Stimulated activated CD8-positive, alpha-beta memory T cell treated with anti-CD3 and anti-CD28 coated beads, Interleukin-2, amount 100 ng/mL, for 1 hour (primary cell): ENCODE measurements at places on chromosomes 5 and 9.

DNA sequence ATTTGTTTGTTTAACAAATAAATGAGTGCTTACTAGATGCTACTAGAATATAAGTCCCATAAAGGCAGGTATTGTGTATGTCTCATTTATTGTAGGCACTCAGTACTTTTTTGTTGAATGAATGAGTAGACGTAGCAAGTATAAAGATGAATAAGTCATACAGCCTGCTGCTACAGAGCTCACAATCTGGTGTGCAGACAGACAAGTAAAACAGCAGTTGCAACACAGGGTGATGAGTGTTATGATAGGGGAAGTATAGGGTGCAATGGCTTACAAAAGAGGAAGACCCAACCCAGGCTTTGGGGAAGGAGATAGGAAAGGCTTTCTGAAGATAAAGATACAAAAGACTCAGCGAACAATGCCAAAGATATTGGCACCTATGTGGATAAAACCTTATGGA is 47.7 kb downstream of the SH3RF2 start:
- DNase-seq: no peak

DNA sequence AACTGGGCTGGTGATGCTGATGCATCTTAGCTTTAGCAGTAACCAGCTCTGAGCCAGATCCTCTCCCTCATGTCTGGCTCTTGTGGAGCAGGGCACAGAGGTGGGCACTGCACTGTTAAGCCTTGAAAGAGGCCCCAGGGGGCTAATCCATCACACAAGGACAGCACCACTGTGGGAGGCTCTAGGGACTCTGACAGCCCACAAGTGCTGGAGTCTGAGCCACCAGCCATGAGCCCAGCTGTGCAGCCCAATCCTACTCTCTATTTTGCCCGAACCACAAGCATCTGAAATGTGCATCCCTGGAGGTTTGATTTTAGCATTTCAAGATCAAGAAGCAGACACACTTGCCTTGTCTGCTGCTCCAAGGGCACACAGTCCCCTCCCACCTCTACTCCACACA is 407.1 kb upstream of the TRPC7 start:
- DNase-seq: no peak

DNA sequence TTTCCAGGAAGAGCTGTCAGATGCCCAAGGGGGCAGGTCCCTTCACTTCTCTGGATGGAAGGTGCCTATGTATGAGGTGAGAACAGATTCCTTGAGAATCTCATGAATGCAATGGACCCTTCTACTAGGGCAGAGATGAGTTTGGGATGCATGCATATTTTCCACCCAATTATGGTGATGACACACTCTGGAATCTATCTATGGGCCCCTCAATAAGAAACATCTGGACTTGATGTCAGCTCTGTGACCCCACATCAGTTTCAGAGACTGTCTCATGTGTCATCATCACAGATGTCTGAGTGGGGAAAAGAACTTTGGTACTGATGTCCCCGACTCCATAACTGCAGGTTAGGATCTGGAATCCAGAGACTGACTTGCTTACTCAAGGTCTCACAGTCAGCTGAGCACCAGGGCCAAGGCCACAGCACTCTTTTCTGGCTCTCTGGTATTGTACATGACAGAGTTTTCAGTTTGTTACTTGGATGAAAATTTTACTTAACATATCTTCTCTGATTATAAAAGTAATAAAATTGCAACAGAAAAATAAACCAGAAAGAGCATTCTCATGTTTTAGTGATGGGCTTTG is 177.0 kb downstream of the DCP2 start:
- no peak for DNase-seq

DNA sequence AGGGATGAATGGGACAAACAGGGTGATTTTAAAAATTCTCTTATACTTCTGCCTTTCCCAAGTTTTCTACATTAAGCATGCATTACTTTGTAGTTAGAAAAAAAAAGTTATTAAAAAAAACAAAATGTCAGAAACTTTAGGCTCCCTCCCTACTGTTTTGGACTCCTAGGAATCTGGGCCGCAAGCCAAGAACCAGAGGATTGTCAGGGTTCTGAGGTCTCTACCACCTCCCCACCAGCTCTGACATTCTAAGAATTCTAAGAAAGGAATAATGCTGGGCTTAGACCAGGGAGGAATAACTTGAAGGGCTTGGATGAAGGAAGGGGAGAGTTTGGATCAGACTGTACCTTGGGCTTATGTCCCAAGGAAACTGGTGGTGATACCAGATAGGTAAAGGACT is 1.1 kb upstream of the ARHGEF39 start:
- no peak for DNase-seq

DNA sequence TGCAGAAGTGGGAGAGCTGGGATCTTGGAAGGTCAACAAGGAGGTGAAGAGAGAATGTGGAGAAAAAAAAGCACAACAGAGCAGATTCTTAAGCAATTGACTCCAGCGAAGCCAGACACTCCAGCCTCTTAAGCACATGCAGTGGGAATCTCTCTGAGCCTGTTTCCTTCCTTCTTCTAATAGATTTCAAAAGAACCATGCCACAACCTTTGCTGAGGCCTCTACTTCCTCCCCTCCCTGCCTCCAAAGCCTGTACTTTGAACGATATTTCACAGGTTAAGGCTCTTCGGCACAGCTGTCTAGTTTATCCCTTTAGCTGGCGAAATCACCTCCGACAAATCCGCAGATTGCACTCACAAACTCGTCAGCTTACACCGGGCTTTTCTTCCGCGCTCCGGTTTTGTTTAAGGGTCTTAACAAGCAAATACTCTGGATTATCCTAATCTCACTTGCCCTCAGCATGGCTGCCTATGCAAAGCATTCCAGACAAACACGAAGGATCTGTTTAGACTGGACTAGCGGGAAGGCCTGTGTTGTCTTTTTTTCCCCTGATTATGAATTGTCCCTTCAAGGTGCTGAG is 211.6 kb upstream of the PANK3 start:
- DNase-seq: no peak

DNA sequence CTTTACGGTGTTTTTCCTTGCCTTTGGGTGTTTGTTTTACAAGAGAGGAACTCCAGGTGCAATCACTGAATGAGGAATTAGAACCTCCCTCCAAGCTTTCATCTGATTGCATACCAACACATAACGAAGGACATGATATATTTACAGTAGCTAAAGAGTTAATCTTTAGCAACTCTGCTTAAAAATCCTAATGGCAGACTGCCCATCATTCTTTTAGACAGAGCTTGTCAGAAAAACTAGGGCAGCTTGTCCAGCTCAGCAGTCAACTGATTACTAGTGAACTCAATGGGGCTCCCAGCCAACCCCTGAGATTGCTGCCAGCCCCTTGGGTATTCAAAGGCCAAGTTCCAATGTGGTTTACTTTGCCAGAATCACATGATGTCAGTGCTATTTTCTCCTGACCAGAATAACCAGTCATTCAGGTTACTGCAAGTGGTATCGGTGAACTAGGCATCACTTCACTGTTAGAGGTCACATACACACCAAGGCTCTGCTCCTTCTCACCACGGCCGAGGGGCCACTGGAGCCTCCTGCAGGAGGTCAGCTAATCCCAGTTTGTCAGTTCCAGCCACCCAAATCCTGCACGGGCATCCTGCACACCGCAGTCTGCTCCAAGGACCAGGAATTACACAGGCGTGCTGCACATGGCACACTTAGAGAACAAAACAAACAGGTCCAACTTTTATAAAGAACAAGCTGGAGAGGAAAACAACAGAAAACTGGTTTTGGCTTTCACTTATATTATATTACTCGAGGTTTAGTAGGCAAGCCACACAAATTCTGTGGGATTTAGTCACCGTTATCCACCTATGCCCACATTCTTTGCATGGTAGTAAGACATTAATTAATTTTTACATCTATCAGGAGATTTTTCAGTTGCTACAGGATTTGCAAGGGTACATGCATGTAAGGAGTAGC is 62.5 kb downstream of the NFIB start:
- no peak for DNase-seq

DNA sequence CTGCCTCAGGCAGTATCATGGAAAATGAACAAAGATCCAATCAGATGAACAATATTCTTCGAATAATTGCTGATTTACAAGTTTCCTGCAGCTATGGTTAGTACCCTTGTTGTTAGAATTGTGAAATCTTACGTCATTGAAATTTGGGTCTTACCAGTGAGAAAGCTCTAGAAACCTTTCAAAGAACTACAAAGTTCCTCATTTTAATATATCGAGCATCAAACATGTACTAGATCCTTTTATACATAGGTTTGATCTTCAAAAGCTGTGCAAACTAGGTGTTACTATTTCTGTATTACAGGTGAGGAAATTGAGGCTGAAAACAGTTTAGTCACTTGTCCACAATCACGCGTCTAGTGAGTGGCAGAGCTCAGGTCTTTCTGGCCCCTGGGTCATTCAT is 43.7 kb upstream of the ANGPTL2 start:
- DNase-seq: no peak

- no peak for DNase-seq
These were observed 330.1 kb downstream of the EFNA5 start for GRCh38 chr5:107340631-107341030.

GRCh38 chr9:126298063-126298801 is 28.4 kb upstream of the MVB12B start:
- no peak for DNase-seq

DNA sequence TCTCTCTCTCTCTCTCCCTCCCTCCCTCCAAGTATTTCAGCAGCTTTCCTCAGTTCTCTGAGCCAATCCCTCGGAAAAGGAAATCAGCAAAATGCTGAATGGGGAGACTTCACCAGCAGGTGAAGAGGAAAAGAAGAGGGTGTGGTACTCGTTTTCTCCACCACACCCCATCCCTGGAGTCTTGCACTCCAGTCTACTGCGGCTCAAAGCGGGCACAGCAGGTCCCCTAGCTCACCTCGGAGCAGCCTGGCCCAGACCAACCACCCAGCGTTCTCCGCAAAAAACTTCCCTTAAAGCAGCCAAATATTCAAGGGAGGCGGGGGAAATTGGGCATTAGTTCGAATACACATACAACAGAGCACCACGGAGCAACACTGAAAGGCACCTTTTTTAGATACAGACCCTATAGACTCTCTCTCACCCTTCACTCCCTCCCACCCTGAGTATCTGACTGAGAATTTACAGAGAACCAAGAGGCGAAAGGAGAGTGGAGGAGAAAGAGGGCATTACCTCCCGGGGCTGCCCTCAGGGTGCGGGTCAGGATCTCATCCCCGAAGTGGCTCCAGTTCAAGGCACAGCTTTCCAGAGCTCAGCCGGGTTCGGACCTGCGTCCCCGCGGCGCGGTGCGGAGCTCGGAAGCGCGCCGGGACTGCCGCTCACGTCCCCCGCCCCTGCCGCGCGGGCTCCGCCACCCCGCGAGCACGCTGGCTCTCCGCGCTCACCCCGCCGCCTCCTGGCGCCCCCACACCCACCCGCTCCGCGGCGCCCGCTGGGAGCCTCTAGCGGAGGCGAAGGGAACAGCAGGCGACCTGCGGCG is 1638.5 kb upstream of the C9orf72 start:
- DNase-seq: no peak

GRCh38 chr5:180353048-180353979 is at the start of gene GFPT2:
GFPT2 (minus strand) TSS chr5:180353336; CDS start chr5:180353217, 119 bp downstream.
- peak; percentile 56 for DNase-seq

GRCh38 chr9:136497916-136498695 is 15.3 kb upstream of the SEC16A start:
- DNase-seq: no peak

DNA sequence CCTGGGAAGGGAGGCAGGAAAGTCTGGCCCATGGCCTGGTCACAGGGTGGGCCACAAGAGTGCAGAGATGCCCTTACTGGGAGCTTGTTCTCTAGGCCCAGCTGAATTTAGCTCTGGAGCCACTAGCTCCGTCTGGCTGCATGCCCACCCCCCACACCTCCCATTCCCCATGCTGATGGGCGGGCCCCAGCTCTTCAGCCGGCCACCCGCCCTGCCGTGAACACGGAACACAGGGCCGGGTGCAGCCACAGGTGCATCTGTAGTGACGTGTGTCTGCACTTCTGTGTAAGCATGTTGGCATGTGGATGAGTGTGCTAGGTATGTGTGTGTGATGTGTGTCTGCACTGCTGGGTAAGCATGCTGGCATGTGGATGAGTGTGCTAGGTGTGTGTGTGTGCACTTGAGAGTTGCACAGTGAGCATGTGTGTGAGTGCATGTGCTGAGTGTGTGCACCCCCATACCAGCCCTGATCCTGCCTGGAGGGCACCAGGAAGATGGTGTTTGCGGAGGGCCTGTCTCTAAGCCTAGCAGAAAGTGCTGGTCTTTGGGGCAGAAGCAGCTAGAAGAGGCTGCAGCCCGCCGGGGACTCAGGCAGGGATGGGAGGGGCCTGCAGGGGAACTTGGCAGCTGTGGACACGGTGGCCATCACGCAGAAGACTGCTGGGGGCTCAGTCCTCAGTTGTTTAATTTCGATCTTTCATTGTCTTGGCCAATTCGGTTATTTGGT is 136.4 kb downstream of the CACNA1B start:
- no peak for DNase-seq

DNA sequence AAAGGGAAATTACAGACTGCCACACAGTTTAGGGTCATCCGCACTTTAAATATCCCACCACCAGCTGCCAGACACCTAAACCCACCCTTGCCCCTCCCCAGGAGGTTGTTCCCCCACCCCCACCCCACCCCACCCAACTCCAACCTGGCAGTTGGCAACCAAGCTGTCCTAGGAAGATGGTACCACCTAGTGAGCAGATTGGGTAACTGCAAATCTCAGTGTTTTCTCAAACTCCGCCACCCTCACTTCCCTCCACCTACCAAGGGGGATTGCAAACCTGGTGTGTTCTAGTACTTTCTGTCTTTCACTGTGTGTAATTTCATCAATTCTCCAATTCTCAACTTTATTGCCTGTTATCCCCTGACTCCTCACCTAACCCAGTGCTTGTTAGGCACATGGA is 323.8 kb upstream of the IRX2 start:
- no peak for DNase-seq

DNA sequence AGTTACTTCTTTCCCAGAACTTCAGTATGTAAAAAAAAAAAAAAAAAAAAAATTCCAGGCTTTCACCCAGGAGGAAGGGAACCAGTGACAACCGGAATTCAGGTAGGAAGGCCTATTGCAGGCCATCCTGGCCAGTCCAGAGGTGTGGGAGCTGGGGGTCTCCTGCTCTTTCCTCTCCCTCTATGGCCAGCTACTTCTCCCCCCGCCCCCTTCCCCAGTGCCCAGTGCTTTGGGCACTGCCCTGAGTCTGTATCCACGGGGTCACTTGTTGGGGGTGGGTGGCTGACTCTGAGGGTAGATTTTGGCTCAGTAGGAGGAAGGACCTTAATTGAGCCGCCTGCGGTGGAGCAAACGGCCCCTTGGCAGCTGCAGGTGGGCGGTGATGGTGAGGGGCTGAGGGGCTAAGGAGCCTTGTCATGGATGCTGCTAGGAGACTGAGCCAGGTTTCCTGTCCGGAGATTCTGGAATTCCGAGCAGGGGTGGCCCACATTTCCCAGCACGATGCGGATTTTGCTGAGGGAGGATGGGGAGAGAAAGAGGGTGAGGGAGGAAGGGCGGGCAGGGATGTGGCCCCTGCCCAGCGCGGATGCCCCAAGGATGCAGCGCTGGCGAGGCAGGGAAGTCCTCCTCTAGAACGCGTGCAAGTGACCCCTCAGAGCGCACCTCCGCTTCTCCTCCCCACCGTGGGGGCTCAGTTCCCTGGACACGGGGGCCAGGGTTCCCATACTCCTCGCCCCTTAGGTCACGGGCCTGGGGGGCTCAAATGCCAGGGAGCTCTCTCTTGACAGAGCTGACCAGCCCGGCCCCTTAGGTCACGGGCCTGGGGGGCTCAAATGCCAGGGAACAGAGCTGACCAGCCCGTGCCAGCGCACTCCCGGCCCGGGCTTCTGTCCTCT is 1.2 kb upstream of the PHF2 start:
- DNase-seq: no peak

- DNase-seq: no peak
These were observed 306.4 kb upstream of the PAPPA start for GRCh38 chr9:115847216-115847615.
